HFF-Myc (cell line): ENCODE measurements at places on chromosomes 7 and 10.

GRCh38 chr7:270351-270983, 19.5 kb upstream of the FOXL3 start:
- no peak for DNase-seq

- DNase-seq, result no peak
These were observed 15.0 kb upstream of the GFRA1 start for GRCh38 chr10:116287906-116288501.

DNA sequence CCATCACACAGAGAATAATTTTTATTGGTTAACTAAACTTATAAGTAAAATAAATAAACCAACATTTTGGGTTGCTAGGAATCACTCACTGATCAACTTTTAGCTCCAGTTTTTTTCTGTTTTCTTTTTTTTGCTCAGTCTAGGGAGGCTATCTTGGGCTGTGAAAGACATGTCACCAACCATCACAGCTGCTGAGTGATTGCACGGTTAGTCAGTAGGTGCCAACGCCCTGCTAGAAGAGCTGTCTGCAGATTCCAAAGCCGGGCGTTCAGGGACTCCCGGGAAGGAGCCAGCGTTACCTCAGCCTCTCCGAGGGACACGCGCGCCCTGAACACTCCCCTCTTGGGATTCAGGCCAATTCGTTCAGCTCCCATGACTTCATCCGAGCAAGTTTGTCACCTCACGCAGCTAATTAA, 604 bp upstream of the STAM start:
- no peak for DNase-seq

DNA sequence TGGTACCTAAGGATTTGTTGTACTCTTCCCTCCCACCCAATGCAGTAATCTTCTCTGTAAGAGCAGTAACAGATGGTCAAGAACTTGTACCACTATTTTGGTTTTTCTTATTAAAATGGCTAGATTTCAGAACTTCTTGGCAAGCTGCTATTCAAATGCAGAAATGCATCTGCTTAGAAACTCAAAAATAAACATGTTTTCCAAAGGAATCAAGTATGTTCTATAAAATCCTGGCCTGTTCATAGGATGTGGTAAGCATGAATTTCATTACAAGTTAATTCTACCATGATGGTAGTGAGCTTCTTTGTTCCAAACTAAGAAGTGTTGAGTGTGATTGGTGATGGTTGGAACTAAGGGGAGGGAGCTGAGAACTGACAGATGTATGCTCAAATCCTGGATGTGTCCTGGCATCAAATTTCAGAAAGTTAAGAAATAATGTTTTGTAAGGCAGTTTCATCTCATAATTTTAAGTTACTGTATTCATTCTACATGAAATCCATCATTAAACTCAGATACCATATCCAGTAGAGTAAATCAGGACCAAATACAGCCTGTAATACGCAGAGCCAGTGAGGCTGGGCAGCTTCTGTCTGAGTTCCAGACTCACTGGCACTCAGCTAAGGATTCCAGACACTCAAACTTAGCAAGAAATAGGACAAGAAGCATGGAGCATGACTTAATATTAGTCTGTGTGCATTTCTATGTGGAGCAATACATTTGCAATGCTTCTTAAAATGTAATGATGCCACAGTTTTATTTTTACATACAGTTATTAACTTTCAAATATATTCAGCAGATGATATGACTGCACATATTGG, 119.6 kb downstream of the TES start:
- DNase-seq, result no peak

DNA sequence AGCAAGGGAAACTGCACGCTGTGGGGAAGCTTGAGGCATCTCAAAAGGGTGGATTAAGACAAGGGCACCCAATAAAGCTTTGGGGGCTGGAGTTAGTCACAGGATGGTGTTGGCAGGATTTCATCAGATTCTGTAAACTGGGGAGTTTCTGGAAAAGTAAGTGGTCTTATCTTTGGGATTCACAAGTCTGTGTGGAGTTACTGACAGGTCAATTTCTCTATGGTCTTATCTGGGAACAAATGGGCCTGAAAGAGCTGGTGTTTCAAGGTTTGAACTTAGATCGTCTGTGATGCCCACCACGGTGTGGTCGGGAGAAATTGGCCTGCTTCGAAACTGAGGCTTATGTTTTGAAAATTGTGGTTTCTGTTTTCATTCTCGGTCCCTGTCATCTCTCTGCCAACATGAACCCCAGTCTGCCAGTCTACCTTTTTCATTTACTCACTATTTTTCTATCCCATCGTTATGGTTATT, 23.8 kb upstream of the AOAH start:
- DNase-seq, result no peak

- DNase-seq, result no peak
These were observed 101.5 kb upstream of the LSM8 start for GRCh38 chr7:118082506-118082905.

DNA sequence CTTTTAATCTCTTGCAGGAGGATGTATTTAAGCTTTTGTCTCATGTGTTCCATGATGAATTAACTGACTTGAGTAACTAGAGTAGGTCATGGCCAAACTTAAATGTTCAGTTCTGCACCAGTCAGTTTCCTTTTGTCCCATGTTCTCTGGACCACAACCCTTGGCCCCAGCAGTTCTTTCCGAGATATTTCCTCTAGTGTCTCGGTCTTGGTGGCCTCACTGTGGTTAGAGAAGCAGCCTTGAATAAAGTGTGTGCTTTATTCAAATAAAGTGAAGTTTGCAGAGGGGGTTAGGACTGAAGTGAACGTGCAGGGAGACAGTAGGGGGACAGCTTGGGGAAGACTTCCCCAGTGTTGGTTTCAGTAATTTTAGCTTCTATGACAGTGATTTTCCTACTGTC, 9.3 kb downstream of the ZNF212 start:
- no peak for DNase-seq

GRCh38 chr10:100043796-100044195, 34.0 kb upstream of the DNMBP start:
- peak; percentile 61 for DNase-seq

GRCh38 chr7:129771201-129771927, 159.8 kb downstream of the NRF1 start:
- DNase-seq, result no peak

- DNase-seq, result no peak
These were observed 332.3 kb downstream of the GATA3 start for GRCh38 chr10:8386781-8387180.

GRCh38 chr10:4131407-4132215, 346.6 kb upstream of the KLF6 start:
- peak; percentile 78 for DNase-seq

DNA sequence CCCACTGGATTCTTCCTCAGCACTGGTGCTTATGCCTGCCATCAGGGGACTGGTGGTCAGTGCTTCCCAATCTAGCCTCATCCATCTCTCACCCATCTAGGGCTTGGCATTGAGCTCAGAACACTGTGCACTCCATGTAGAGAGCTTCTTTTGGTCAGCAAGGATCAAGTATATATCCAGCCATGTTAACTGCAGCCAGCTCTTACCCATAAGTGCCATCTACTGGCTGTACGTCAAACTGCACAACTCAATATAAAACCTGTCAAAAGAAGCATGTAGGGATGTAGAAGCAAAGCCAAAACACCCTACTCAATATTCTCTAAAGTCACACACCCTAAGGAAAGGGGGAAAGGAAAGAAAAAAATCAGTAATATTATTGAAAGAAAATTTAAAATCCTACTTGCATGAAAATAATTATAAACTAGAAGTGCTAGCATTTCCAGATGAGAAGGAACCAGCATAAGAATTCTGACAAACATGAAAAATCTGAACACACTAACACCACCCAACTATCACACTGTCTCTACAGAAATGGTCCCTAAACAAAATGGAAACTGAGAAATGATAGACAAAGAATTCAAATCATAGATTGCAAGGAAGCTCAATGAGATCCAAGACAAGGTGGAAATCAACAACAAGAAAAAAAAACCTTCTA, 531.1 kb upstream of the STEAP1 start:
- DNase-seq, result peak; percentile 1

DNA sequence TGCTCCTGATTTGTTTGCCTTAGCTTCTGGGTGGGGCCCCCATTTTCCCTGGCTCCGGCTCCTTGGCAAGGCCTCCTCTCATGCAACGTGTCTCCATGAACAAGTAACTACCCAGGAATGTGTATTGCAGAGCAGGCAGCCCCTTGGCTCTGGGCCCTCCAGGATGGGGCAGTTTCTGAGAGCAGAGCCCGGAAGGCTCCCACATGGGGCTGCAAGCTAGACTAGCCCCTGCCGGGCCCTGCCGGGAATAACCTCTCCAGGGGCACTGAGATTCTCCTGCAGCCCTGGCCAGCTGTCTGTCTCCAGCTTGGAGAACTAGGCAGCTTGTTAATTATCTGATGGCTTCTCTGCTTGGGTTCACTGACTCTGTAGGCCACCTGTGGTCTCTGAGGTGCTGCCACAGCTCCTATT, 184.0 kb upstream of the INHBA start:
- DNase-seq, result peak; percentile 85

- no peak for DNase-seq
These were observed 4.3 kb upstream of the ZNF503 start for GRCh38 chr10:75405598-75406461.

DNA sequence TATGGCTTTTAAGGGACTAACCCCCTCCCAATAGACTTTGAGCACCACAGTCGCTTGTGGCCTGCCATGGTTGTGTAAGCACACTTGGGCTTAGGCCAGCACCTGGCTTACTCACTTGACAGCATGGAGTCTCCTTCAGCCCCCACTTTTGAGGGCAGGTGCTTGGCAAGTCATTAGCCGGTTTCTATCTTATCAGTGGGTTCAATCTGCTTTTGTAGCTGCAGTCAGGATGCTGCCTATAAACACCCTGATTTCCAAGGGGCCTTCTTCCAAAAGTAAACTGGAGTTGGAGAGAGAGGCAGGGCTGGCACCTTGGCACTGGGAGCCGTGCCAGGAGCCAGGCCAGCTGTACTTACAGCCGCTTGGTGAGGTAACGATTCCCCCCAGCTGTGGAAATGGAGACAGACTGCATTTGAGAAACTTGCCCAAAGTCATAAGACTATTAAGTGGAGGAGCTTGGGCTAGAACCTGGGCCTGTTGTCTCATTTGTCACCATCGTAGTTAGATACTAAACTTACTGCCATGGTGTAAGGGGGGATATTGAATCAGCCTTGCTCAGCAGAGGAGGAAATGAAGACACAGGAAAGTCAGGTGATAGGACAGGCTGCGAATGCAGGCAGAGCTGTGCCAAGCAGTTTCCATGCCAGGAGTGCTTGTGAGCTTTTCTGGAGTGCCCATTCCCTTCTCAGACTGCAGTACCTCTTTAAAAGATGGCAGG, 92.2 kb upstream of the EFCAB10 start:
- no peak for DNase-seq

- DNase-seq, result no peak
These were observed 119.5 kb downstream of the TCF7L2 start for GRCh38 chr10:113069595-113069994.

DNA sequence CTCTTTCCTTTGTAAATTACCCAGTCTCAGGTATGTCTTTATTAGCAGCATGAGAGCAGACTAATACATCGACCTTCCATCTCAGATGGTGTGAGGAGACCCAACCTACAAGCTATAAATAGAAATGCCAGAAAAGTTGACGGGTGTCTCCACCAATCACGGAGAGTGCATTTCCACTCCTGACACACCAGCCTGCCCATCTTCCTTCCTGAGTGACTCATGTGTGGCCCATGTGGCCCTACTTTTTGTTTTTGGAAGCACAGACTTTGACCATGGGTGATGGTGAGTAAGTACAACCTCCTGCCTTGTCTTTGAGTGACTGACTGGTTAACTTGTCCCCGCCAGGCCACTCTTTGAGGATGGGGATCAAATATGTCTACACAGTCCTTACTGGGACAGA, 147.0 kb downstream of the OAT start:
- no peak for DNase-seq

DNA sequence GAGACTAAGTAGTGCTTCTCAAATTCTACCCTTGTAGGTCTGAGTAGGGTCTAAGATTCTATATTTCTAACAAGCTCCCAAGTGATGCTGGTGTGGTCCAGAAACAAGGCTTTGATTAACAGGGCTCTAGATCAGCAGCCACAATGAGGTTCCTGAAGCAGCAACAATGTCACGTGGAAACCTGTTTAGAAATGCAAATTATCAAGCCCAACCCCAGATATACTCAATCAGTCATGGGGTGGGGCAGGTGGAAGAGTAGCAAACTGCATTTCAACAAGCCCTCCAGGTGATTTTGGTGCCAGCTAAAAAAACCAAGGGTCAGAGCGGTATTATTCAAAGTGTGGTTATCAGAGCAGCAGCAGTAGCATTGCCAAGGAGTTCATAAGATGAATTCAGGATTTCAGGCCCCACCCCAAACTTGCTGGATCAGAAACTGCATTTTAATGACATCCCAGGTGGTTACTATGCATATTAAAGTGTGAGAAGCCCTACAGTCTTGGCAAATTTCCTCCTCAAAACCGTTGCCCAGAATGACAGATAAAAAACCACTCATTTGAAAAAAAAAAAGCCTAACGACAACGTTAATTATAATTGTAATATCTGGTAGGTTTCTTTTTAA, 199.2 kb downstream of the AHR start:
- DNase-seq, result no peak

- DNase-seq, result no peak
These were observed 118.6 kb downstream of the RNF216 start for GRCh38 chr7:5662828-5663227.

- no peak for DNase-seq
These were observed 481.3 kb upstream of the NRP1 start for GRCh38 chr10:33815776-33816175.

DNA sequence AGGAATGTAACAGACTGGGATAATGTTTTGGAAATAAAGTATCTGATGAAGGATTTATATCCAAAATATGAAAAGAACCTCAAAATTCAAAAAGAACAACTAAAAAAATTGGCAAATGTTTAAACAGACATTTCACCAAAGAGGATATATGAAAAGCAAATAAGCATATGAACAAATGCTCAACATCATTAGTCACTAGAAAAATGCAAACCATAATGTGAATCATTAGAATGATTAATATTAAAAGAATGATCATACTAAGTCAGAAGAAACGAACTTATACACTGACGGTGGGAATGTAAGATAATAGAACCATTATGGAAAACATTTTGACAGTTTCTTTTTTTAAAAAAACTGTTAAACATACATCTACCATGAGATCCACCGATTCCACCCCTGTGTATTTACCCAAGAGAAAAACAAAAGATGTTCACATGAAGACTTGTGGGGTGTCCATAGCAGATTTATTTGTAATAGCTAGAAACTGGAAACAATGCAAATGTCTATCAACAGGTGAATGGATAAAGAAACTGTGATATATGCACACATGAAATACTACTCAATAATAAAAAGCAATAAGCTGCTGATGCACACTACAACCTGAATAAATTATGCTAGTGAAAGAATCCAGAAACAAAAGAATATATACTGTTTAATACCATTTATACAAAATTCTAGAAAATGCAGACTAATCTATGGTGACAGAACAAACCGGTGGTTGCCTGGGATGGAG, 35.7 kb downstream of the PRKG1 start:
- no peak for DNase-seq

DNA sequence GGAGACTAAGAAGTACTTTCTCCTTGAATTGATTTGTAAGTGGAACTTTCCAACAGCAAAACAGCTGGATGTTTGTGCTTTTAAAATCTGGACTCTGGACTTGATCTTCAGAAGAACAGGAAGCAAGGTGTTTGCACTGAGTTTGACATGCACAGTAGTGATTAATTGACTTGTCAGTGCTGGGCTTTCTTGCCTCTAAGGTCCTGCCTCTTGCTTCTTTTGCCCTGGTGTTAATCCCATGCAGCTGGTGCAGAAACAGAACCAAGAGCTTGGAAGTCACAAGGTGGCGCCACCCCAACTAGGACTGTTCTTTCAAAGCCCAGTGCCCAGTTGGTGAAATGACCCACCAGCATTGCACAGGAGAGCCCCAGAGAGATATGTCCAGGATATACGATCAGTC, 66.8 kb upstream of the SEPHS1 start:
- no peak for DNase-seq
